ENCODE measurements at places on chromosomes 5 and 9.

GRCh38 chr5:38463634-38464521 lies 92.6 kb downstream of the LIFR start:
- DNase-seq = no peak

DNA sequence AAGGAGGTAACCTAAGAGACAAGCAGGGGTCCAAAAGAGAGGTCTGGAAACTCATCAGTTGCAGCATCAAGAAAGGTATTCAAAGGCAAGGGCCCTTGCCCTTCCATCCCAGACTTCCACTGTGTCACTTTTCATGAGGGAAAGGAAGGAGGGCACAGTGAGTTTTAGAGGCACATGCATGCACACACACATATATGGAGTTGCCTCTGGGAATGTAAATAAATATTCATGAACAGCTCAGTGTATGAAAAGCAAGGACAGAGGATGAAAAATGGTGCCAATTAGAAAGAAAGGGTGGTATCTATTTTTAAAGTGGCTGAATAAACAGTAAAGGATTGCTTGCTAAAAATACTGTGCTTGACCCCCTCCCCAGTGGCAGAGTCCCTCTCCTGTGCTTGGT lies 105.3 kb upstream of the LRRTM2 start:
- DNase-seq = no peak

DNA sequence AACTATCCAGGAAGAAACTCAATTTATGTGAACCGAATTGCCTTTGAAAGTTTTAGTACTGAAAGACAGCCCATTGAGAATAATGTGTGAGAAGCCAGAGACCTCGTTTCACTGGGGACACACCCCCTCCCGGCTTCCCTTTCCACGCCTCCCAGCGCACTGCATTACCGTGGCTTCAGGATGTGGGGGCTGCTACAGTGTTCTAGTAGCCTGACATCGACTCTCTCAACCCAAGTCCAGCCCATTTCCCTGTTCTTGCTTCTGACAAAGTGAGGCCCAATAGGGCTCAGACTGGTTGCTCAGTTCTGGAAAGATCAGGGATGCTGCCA lies 3.5 kb downstream of the PAX5 start:
- DNase-seq = no peak

DNA sequence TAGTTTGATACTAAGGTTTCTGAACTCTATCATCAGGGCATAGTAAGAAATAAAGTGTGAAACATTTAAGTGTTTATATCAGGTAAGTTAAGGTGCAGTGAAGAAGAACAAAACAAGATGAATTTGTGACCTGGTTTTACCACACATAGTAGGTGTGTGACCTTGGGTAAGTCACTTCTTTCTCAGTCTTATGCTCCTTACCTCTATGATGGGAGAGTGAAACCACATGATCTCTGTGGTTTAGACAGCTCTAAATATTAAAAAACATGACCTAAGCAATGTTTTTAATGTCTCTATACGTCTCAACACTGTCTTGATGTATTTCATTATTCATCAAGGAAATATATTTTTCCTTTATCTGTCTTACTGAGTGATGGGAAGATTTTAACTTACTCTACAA lies 629.6 kb upstream of the DMAC1 start:
- no peak for DNase-seq

GRCh38 chr5:1291611-1292080 lies 3.2 kb downstream of the TERT start:
- DNase-seq = no peak

- DNase-seq = no peak
These were observed 35.9 kb downstream of the FOXI1 start for GRCh38 chr5:170141636-170142035.

DNA sequence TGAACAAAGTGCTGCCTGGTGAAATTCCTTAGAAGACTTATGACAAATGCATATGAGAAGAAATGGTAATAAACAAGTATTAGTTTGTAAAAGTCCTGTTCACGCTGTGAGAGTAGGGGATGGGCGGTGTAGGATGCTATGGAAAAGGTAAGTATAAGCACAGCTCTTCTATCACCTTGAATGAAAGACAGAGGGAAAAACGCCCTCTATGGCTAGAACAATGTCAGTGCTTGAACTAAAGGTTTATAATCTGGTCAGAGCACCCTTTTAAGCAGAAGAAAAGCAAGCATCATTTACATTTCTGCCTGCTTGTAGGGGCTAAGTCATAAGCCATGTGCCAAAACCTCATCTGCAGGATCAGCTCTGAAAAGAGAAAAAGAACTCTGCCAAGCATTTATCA lies 115.2 kb downstream of the LHFPL2 start:
- DNase-seq = no peak

DNA sequence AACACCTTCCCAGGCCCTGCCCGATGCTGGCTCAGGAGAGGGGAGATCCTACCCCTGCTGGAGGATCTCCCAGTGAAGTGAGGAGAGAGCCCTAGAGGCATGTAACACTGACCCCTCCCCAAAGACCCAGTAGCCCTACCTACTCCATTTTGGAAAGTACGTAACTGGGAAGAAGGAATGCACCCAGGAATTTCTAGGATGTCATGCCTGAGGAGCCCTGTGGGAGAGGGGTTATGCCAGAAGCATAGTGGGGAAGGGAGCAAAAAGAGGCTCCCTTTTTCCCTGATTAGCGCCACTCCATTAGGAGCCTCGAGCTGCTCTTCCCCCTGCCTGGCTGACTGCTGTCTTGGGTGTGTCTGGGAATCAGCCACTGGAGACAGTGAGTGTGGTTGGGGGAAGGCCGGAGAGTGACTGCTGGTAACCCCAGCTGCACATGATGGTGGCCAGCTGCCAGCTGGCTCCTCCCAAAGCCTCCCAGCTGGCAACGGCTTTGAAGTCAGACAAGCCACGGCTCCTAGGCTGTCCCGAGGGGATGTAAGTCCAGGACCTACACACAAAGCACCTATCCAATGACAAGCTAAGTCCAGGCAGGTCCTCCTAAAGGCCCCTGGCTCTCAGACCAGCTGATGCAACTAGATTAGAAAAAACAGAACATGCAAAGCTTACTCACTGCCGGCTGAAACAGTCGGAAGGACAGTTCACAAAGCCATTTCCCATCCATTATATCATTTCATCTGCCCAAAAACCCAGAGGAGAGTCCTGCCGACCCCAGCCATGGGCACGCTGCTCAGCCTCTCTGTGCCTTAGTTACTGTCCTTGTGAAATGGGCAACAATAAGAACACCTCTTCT lies 136.5 kb upstream of the ABCA1 start:
- DNase-seq = no peak

DNA sequence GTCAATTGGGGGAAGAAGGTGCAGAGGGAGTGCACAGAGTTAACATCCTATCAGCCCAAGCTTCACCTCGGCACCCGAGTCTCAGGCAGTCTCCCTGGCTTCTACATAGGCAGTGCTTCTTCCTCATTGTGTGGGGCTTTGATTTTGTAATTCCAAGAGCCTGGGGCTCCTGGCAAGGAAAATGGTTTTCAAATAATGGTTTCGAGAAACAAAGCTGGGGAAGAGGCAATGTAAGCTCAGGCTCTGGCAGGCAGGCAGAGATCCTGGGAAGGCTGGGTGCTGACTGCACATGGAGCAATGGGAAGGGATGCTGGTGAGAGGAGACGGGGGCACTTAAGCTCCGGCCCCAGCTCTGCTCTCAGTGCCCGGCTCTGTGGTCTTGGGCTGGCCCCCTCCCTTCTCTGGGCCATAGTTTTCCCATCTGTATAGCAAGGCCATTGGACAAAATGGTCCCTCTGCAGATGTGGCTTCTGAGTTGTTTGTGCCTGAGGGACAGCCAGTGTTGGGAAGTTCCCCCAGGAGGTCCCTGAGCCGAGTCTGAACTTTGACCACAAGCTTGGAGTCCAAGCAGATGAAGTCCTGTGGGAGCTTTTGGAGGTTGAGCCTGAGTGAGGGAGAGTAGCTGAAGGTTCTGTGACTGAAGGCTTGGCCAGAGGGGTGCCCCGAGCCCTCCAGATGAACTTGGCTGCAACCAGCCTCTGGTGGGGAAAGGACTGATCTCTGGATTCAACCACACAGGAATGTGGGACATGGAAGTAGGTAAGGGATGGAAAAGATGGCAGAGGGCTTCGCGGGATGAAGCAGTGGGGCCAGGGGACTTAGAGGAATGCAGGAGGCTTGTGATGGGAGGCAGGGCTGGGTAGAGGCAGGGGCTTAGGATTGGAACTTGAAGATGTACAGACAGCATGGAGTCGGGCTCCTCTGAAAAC lies 28.5 kb upstream of the IL17B start:
- no peak for DNase-seq

DNA sequence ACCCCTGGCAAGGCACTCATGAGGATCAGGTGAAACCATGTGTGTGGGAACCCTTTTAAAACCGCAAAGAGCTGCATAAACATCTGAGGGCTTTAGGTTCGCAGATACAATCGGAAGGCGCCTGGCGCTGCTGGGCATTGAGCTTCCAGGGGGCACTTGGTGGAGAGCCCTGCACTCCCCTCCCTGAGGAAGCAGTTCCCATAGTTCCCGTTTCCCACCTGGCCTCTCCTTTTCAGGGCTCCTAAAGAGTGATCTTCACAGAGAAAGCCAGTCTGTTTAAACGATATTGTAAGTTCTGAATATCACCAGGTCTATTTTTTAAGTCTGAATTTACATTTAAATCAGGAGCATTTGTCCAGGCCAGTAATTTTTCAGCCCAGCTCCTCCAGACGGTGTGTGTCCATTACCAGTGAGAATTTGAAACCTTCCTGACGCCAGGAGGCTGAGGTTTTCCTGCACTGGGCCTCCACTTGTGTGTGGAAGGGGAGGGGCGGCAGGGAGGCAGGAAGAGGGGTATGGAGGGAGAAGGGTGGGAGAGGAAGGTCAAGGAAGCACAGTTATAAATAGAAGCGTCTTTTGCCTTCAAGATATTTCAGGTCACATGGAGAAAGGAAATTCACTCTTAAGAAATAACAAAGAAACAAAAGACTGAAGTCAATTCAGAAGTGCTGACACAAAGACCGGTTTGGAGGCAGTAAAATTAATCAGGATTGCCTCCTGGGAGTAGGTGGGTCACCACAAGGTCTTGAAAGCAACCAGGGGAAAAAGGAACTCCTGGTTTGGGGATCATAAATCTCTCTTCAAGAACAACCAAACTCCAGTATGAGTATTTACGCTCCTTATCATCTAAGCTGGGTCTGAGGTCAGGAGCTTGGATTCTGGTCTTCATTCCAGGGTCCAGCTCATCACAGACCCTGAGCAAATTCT lies 14.3 kb upstream of the MGAT1 start:
- no peak for DNase-seq

- DNase-seq = no peak
These were observed 76.7 kb downstream of the ARSB start for GRCh38 chr5:78908173-78909061.

DNA sequence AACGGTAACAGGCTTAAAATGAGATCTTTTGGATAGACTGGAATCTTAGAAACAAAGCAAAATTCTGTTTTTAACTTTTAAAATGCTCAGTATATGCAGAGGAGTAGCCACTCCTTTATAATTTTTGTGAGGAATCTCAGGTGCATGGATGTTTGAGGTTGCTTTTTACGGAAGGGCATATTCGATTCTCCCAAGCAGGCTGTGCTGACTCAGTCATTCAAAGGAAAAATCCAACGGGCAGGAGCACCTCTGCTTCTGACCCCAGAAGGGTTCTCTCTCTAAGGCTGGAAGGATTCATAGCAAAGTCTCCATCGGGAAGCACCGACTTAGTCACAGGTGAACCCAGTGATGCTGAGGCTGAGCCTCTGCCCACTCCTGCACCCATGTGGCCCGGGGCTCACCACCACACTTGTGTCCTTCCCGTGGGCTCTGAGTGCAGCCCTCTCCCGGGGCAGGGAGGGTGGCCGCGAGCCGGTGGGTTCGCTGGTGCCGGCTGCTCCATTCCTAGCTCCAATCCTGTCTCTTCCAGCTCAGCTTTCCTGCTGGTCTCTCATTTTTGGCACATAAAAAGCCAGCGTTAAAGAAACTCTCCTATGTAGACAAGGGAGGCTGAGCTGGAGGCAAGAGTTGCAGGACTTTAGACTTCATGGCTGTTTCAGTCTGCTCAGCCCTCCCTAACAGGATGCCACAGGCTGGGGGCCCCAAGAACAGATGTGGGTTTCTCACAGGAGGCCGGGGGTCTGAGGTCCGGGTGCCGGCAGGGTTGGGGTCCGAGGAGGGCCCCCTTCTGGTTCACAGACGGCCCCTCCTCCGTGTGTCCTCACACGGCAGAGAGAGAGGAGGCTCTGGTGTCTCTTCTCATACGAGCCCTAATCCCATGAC lies 135.6 kb upstream of the LPCAT1 start:
- DNase-seq = no peak

DNA sequence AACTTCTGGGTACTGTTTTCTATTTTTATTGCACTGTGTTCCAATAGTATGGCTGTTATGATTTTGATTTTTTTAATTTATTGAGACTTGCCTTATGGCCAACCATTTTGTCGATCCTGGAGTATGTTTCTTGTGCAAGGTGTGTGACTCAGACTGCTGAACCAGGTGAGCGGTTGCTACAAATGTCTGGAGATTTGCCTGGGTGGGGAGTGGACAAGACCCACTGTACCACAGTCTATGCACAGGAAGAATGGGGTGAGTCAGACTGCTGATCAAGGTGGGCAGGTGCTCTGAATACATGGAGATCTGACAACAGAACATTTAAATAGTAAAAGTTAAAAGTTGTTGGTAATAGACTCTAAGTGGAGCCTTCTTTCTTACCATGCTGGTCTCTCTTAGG lies 609.2 kb downstream of the CSNK1G3 start:
- DNase-seq = no peak

DNA sequence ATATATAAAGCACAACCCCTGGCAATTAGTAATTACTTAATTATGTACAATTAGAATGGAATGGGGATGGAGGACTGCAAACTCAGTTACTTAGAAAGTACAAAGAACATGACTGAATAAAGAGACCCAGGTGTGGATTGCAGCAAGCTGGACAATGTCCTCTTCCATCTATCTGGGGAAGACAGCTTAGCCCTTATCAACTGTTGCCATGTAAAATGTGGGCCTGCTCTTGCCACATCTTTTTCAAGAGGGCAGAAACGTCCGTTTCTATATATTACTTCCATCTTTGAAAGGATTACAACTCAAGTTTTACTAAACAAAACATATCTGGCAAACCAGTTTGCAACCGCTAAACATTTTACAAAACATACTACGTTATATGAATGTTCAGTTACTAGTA lies 26.2 kb downstream of the GOLPH3 start:
- no peak for DNase-seq

DNA sequence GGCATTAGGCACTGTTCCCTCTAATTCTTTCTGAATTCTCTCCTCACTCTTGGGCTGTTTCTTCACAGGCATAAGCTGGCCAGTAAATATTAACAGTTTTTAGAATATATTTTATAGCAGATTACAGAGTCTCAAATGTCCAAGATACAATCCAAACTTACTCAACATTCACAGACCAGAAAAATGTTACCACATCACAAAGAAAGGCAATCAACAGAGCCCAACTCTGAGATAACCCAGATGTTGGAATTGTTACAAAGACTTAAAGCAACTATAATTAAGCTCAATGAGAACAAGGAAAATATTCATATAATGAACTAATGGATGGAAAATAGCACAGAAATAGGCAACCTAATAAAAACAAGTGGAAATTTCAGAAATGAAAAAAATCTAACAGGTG lies 401.1 kb upstream of the RGMB start:
- no peak for DNase-seq

DNA sequence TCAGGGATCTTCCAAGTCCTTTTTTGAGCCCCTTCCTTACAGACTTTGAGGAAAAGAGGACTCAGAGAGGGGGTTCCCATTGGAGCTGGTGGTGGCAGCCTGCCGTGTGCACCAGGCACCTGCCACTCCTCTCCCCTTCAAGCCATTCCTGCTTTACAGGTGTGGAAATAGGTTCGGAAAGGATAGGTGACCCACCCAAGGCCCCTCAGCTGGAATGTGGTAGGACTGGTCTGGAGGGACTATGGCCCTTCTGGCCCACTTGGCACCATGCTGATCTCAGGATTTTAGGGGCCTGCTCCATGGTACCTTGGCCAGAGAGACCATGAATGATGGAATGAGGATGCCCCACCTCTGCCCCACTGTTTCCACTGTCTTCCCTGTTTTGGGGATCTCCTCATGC lies 1.4 kb downstream of the GALNT12 start:
- no peak for DNase-seq

All from CD4-positive, alpha-beta T cell (primary cell).